Stimulated activated CD8-positive, alpha-beta memory T cell treated with anti-CD3 and anti-CD28 coated beads, Interleukin-12 subunit alpha, Interleukin-12 subunit beta, amount 100 ng/mL, for 1 hour (primary cell): ENCODE measurements at places on chromosomes 1 and 21.

GRCh38 chr21:14454016-14455009 is 71.4 kb upstream of the HSPA13 start:
- no peak for DNase-seq

DNA sequence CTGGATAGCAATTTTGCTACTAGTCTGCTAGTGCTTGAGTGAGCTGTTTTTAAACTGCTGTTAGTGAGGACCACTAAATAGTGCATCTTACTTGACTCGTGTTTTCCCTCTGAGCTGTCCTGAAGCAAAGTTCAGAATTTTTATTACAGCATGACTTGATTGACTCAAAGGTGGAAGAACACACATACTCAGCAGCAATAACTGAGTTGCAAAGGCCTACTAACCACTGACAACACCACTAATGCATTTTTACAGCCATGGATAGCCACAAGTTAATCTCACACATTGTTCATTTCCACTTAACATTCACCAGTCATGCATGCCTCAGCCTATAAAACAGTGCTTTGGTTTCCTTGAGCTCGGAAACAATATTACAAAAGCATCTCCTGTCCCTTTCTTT is 148.7 kb downstream of the RUNX1 start:
- DNase-seq: no peak

DNA sequence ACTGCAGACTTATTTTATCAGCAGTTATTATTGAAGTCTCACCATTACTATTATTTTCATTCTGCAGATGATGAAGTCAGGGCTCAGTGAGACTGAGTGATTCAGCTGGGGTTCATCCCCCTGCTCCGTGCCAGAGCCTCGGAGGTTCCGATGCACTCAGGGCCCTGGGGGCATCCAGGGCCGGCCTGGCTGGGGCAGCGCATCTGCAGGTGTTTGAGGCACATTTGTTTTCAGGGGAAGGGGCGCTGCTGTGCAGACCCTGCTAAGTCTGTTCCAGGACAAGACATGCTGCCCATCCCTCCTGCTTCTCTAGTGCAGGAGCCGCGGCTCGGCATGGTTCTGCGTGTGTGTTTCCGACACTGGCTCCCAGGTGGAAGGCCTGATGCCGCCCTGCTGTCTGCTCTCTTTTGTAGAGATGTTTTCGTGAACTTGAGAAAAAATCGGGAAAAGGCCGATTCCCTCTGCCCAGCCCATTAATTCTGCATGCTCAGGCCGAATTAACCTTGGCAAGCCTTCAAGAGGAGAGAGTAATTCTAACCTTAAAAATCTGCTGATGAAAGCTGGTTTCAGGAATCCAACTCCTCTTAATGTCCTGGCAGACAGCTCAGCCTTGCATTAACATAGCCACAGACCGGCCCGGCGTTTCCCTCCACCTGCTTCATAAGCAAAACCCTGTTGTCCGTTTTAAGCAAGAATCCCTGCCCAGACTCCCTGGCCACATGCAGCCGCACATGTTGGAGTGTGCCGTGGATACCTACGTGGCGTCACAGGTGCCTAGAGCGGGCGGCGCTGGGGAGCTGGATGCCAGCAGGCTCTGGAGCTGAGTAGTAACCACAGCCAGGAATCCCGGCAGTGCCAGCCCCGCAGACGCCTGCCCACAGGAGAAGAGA is 316.0 kb upstream of the VAMP3 start:
- no peak for DNase-seq

GRCh38 chr1:53306168-53306567 is 21.7 kb downstream of the LRP8 start:
- no peak for DNase-seq

GRCh38 chr1:161206411-161207140 is 4.4 kb downstream of the NDUFS2 start:
- no peak for DNase-seq

GRCh38 chr1:201724039-201724765 is 104.8 kb upstream of the IPO9 start:
- no peak for DNase-seq

DNA sequence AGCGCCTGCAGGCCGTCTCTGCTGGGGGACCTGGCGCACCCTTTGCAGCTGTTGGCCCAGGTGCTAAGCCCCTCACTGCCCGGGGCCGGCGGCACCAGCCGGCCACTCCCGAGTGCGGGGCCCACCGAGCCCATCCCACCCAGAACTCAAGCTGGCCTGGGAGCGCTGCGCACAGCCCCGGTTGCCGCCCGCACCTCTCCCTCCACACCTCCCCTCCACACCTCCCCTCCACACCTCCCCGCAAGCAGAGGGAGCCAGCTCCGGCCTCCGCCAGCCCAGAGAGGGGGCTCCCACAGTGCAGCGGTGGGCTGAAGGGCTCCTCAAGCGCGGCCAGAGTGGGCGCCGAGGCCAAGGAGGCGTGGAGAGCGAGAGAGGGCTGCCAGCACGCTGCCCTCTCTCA is 177.8 kb upstream of the KAZN start:
- no peak for DNase-seq

DNA sequence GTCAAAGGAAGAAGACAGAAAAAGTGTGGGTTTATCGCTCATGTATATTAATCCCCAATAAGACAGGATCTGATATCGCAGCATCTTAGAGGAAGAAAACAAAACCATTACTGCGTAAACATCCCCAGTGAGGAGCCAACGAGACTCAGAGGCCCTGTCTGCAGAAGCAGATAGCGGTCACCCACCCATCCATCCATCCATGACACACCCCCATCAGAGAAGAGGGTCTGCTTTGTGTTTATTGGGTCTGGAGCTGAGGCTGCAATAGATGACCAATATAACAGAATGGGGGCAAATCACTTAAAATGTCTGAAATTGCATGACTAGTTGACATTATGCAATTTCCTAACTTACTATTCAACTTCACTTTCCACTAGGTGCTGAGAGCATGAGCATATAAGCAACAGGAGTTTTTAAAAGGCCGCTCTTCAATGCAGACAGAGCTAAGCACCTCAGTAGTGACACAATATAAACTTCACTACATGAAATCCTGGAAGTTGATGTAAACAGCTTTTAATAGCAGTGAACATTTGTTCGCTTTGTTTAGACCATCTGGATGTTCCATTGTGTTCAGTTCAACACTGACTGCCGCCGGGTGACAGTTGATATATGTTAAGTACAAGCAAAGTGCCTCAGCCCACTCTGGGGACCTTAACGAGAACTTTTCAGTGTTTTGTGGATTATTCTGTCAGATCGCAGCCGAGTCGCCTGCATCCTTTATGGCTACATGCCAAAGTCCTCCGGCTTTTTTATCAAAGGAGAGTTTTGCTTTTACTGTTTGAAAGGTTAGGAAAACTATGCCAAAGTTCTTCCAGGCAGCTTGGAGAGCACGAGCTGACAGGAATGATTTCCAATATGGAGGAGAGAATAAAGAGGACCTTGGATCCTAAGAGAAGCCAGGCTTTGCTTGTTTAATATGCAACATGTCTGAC is 167.5 kb downstream of the ZNF281 start:
- DNase-seq: no peak

- no peak for DNase-seq
Observed at GRCh38 chr1:101051688-101052638, 26.4 kb upstream of the DPH5 start.

- no peak for DNase-seq
Observed at GRCh38 chr1:183958958-183959357, 78.6 kb downstream of the COLGALT2 start.

DNA sequence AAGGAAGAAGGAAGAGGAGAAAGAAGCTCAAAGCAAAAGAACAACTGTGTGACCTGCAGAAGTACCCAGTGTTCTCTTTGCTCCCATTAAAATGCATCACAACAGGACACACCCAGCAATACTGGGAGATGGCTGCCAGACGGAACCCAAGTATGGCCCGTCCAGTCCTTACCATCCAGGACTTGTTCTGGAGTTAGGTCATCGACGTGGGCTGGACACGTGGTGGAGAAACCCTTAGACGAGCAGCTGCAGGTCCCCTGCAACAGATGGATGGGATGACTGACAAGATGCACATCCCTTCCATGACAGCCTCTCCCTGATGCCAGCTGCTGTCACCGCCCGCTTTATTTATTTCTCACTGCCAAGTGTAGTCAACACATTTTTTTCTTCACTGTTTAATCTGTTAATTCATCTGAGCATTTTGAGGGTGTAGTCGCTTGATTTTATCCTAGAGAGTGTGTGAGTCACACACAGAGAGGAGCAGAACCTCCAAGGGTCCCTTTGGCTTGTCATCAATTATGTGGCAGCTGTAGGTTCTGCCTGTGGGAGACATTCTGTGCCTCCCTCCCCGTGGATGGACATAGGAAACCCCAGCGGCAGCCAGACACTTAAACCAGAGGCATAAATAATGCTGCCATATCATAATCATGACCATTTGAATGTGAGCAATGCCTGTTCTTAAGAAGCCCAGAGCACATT is 80.9 kb downstream of the ABCA4 start:
- DNase-seq: no peak

- no peak for DNase-seq
Observed at GRCh38 chr1:36843906-36844610, 190.3 kb downstream of the GRIK3 start.

- DNase-seq: no peak
Observed at GRCh38 chr1:115839029-115839678, 1.8 kb downstream of the NHLH2 start.

DNA sequence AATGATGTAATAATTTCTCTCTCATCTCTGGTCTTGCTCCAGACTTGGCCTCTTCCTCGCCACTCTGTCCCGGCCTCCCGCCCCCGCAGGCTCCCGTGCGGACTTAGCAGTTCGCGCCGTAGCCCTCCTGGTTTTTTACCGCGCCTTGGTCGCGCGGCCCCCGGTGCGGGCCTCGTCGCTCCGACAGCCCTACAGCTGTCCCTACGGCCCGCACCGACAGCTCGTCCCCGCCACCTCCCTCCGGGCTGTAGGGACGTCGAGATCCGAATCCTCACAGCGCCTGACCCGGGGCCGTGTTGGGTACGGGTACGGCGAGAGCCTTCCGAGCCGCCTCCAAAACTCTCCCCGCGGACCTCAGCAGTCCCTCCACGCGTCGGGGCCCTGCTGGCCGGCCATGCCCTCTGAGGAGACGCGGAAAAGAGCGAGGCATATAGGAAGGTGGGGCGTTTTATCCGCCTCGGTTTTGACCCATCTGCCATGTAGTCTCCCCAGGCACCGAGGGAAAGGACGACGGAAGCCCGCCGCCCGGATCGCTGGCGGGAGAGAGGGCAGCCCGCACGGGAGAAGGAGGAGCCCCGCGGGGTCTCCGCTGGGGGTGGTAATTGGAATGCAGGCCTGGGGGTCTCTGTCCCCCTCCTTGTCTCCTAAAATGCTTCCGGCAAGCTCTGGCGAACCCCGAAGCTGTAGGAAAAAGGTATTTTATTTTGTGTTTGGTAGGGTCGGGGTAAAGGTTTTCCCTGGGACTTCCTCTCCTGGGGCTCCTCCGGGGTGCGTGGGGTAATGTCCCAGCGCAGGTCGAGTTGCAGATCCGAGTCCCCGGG is 3.3 kb downstream of the LHX4 start:
- DNase-seq: no peak

DNA sequence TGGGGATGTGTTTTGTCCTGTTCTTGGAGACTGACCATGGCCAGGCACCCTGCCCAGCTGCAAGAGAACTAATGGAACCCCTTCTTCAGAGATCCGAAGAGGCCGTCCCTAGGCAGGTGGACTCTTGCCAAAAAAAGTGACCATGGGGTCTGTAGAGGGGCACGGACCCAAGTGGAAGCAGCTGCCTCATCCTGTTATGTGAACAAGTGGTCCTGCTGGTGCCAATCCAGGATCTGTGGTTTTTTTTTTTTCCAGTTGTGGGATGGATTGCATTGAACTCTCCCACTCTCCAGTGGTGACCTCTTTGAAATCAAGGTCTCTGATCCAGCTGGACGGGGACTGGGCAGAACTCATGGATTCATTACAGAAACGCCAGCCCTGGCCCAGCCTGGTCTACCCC is 71.2 kb downstream of the ARHGEF10L start:
- no peak for DNase-seq

DNA sequence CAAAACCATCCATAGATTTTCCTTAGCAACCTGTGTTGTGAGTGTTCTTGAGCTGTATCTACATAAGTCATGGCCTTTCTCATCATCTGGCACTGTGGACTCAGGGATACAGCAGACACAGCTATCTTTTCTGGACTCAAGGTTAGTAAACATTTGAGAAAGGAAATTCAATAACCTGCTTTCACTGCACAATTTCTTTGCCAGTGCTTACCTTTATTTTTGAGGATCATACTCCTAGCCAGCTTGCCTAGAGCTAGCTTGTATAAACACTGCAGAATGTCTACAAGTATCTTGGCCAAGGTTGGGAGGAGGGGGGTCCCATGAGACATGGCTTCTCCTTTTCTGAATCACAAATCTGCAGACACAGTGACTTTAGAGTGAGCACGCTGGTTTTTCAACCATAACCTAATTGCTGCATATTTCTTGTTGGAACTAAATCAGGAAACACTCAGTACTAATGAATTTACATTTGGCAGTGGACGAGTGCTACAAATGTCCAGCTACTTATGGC is 27.2 kb downstream of the ADAMTS5 start:
- no peak for DNase-seq

DNA sequence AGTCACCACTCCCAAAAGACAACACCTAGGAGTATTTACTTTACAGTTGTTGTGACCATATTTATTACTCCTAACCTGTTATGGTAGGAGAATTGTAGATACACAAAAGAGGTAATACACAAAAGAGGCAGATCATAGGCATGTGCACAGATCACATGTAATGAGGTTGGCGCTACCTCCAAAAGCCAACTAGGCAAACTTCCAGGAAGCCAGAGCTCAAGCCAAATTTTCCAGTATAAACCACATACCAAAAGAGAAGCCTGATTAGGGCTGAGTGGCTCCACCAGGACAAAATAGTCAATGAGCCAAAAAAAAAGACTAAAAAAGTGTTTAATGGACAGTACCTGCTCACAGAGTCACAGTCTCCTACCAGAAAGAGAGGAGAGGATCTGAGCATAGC is 195.0 kb upstream of the PBX1 start:
- DNase-seq: no peak

DNA sequence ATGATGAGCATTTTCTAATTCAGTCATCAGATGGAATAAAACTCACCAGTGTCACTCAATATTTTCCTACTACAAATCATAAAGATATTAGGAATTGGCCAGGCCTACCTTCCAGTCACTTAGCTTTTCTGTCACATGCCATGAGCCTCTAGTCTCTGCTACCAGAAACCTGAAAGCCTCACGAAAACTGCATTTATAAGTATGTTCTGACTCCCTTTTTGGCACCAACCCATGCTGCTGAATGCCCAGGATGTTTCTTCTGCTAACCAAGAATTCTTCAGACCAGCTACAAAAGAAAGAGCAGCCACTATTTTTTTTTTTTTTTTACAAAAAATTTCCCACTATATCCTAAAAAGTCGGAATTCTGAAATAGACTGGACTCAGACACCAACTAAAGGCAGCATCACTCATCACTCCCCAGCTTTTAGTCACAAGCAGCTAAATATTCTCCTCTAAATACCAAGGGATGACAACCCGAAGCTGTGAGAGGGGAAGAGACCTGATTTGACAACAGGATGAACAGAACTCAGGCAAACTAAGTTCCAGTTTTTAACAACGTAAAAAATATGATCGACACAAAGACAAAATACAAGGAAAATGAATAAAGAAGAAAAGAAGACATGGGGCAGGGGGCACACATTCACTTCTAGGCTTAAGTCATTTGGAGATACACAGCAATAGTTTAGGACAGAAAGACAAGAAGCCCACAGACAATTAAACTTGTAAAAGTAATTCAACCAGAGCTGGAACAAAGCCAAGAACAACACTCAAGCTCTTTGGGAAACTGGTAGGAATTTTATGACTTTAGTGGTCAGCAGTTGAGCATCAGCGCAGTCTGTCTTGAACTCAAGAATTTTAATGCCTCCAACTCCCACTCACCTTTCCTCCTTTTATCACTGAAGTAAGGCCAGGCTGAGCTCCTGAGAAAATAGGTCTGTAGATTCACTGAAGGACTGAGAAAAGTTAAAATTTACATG is 1.7 kb downstream of the DCAF8 start:
- DNase-seq: no peak
